ENCODE measurements at places on chromosomes 4 and X.

DNA sequence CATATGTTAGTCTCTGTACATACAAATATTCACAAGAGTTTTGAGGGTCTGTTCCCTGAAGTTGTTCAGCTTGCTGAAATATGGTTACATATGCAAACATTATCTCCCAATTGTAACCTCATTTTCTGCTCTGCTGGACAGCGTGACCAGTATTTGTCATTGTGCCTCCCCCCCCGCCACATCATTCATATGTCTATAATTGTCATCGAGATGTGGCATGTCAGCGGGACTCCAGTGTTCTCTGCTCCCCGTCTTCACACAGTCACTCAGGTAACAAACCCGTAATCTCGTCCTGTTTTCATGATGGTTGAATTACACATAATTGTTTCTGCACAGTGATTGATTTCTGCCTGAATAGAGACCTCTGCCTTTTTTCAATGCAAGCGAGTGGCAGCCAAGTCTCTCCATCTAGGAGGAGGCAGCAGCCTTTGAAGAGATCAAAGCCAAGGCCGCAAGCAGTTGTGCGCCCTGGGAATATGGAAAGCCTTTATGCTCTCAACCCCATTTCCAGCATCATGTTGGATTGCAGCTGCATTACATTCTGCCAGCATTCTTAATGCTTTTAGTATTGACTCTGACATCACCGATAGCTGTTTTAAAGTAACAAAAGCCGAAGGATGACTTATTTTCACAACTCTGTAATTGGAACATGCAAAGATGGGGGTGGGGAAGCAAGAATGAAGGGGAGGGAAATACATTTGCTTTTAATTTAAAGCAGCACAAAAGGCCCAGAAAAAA is 27.4 kb downstream of the LEF1 start:
- DNase-seq, result peak; percentile 34

GRCh38 chr4:7651461-7651921 is 216.8 kb upstream of the PSAPL1 start:
- DNase-seq, result peak; percentile 75

DNA sequence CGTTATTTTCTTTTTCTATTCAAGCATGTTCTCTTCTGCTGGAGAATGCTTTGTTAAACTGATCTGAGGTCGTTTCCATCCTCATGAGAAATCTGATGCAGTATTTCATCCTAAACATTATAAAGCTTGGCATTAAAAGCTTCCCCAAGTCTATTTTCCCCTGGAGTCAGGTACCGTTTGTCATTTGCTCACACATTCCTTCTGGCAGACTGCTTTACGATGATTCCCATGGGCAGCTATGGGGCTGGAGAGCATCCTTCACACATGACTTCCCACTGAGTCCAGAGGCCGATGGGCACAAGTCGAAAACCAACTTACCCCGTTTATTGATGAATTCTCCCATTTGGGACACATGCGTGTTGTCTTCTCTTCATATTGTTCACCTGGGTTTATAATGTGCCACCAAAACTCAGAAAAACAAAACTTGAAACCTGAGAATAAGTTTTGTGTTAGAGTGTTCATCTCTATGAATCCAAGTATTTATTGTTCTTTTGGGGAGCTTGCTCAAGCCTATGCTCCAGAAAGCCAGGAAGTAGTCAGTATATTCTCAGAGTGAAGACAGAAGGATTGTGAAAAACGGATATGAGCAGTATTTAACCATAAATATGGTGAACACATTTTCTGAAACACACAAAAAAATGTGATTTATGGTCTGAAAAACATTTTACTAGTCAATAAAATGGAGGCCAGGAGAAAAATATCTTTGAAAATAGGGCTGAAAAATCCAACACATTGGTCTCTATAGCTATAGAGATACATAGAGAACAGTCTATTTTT is 298.8 kb upstream of the NOCT start:
- no peak for DNase-seq

DNA sequence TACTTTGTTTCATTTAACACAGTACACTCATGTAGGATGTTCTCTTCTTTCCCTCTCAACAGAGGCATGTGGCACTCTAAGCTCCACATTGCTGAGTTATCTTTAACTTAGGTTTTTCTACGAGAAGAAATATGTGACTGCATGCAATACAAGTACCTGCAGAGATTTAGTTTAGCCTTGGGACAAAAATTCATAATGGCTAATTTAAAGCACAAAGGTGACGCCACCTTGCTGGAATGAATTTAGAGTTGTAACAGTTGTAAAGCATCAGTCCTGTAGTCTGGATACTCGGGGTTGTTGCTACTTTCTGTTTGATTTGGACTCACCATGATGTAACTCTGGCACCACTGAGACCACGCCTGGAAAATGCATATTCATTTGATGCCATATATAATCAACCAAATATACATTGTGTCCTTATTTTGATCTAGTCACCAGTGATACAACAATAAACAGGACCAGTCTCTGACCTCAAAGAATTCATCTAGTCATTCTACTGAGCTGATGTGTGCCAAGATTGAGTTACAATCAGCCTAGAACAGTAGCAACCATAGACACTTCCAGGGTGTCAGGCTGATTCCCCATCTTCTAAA is 451.0 kb upstream of the ZFP42 start:
- DNase-seq, result no peak

DNA sequence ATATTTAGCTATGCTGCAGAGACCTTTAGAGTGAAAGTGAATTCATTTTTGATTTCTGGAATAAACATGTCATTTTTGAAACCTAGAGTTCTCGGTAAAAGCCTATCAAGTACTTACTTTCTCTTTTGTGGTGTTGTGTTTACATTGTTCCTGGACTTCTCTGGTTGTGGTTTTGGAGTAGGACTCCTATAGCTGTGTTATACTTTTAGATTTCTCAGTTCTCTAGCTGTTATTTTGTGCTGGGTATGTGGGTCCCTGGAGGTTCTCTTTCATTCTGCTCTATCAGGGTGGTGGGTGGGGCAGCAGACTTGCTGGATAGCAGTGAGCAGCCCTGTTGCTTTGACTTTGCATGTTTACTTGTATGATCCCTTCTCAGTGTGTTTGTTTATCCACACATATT is 25.6 kb upstream of the MSMO1 start:
- no peak for DNase-seq

DNA sequence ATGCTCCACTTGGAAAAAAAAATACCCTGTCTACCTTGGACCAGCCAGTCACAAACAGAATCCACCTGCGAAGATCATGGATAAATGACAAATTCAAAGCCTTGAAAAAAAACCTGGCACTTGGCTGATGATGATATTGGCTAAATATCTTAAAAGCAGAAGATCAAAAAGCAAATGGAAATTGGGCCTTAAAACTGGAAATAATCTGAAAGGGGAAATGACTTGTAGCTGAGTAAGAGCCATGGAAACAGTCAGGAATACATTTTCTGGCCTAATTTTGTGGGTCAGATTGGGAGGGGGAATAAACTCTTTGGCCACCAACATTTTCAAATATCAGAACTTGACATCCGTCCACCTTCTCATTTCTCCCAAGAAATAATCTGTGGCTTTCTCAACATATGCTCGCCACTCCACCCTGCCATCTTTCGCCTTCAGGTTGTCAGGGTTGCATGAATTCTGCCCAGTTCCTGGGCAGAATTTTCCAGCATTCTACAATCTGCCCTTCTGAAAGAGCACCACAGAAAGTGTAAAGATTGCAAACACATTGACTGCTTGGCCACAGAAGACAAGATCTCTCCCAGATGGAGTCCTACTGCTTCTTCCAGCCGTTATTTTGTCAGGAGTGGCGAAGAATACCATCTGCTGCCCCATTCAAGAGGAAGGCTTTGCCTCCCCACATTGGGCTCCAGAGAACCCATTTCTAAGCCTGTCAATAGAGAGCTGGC is 1.7 kb upstream of the NDP start:
- DNase-seq, result no peak

DNA sequence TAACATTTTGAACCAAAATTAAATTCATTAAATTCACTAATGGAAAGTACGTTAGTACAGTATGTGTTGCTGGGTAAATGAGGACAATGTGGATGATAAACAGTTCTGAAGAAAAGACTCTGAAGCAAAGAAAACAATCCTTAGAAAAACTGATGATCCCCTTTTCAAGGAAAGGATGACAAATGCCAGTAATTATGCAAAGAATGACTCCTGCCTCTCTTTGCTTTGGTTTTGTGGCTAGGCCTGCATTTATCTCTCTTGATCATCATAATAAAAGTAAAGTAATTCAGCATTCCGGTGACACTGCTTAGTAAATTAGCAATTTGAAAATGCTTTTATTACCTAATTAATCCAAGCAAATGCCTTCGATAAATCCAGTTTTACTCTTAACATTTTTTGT is 652.2 kb upstream of the DIPK2B start:
- DNase-seq, result no peak

DNA sequence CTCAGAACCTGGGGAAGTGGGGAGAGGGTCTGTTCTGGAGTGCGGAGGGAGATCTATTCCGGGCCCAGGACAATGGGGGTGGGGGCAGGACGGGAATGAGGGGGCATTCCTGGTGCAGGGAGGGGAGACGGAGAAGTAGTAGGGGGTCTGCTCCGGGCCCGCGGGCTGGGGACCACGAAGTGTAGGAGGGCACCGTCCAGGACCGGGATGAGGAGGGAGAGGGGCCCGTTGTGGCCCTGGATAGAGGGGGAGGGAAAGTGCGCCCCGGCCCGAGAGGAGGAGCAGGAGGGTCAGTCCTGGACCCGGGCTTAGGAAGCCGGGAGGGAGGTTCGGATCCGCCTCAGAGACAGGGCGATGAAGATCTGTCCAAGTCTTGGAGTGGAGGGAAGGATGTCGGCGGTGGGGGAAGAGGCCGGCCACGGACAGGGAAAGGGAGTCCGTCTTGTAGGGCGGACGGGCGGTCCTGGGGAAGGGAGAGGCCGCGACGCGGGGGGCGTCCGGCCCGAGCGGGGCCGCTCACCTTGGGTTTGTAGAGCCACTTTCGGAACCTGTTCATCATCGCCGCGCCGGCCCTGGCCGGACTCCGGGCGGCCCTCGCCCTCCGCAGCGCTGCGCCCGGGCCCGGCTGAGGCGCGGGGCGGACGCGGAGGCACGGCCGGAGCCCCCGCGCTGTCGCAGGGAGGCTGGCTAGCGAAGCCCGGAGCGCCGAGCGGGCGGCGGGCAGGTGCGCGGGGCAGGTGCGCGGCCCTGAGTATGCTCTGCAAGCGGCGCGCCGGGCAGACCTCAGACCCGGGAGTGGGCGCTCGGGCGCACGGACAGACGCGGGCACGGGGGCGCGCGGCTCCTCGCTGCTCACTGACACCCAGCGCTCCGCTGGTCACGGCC is at the start of gene ZFYVE28:
TSS of gene ZFYVE28 (minus strand) at position 881 of the 885 bp plus-strand sequence. CDS start at position 559, 322 bp downstream.
- DNase-seq, result no peak

DNA sequence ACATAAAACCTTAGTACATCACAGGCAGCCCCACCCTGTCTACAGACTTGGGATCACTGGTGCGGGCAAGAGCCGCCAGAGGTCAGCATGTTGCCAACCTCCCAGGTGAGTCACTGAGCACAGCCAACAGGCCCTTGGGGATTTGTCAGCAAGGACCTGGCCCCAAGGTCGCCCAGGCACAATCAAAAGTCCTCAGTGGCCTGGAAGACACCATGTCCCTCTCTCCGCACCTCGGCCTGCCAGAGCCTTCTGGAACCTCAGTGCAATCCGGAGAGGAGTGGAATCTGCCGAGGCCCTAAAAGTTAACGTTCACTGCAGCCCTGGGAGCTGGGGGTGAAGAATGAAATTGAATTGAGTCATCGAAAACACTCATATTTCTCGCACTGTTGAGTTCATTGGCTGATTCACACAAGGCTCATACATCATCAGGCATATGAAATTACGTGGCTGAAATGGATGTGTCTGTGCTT is 74.3 kb downstream of the WFS1 start:
- DNase-seq, result no peak

DNA sequence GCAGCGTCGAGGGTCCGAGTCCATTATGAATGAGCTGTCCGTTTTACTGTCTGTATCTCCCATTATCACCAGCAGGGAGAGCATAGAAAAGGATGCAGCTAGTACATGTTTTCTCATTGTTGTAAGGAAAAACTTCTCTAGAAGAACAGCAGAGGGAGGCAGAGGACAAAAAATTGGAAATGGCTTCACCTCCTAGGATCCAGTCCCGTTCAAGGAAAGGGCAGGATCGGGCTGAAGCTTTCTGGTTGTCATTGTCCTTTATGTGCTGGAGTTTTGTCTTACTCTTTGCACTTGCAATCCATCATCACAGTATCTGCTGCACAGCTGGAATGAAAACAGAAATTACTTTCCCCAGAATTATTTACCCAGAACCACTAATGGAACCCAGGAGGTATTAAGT is 14.7 kb downstream of the NDP start:
- peak; percentile 31 for DNase-seq

DNA sequence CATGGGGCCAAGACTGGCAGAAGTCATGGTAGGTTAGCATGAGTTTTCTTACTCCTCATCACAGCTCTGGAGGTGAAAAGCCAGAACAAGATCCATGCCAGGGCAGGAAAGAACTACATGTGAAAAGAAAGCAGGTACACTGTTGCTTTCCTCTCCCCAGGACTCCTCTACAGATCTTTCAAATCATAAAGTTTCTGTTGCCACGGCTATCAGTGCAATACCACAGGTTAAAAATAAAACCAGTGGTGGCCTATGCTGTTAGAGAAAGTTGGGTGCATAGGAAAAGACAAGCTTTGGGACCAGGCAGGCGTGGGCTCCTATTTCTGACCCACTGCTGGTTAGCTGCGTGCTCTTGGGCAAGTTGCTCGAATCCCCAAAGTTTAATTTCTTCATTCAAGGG is 81.4 kb downstream of the SH3RF1 start:
- no peak for DNase-seq

GRCh38 chr4:75087865-75088264 is 154.9 kb downstream of the PARM1 start:
- no peak for DNase-seq

- DNase-seq, result no peak
These were observed 61.1 kb upstream of the BLTP1 start for GRCh38 chr4:122090989-122091388.

GRCh38 chr4:158250321-158250720 is 40.0 kb downstream of the TMEM144 start:
- no peak for DNase-seq

- DNase-seq, result no peak
These were observed 176.2 kb upstream of the GPRIN3 start for GRCh38 chr4:89483833-89484232.

- no peak for DNase-seq
These were observed 56.2 kb downstream of the CLDN22 start for GRCh38 chr4:183263787-183264386.

DNA sequence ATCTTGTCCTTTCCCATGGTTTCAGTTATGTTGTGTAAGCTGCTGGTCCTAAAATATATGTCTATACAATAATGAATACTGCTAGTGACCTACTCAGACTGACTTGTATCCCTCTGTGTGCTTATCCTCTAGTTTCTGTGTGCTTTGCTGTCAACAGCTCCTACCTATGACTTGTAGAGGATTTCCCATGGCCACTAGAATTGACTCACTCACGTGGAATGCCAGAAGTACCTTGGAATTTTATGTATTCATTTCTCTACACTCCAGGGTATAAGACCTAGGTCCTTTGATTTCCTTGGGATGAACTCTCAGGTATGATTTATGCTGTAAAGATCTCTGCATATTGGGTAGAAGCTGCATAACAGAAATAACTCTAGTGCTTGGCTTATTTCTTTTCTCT is 279.9 kb upstream of the SLIT2 start:
- no peak for DNase-seq

Measured in femur (tissue), 1 donor.